ENCODE measurements at places on chromosomes 3 and 15.

DNA sequence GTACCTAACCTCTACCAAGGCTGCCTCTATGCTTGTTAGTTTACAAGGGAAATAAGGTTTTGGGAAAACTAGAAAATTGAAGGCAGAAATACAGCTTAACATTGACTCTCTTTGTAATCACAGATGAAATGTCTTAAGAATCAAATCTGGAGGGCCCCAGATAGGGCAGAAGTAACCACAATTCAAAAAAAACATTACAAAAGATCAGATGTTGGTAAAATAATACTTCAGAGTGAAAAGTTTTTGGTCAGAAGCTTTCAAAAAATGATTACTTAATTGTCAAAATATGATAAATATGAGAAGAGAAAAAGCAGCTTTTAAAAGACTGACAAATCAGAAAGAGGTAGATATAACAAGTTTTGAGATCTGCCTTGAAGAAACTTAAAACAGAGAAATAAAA, 425.1 kb upstream of the NECTIN3 start:
- no peak for DNase-seq

- DNase-seq = no peak
These were observed 1.5 kb upstream of the SPSB4 start for GRCh38 chr3:141049681-141050080.

GRCh38 chr3:120497336-120497735, 46.5 kb upstream of the FSTL1 start:
- peak; percentile 96 for DNase-seq

DNA sequence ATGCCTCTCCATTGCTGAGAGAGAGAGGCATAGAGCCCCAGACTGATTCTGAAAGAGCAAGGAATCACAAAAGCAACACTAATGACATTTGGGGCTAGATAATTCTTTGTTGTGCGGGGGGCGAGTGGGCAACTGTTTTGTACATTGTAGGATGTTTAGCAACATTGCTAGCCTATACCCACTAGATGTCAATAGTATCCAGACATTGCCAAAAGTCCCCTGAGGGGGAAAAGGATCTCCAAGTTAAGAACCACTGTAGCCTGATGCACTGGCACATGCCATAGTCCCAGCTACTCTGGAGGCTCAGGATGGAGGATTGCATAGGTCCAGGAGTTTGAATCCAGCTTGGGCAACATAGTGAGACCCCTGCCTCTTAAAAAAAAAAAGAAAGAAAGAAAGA, 22.8 kb upstream of the GOLM2 start:
- no peak for DNase-seq

GRCh38 chr15:28169366-28169765, 70.3 kb upstream of the OCA2 start:
- DNase-seq = no peak

GRCh38 chr15:41480396-41481140, 13.1 kb upstream of the ITPKA start:
- DNase-seq = no peak

GRCh38 chr3:152399374-152399773, 130.6 kb downstream of the MBNL1 start:
- no peak for DNase-seq

DNA sequence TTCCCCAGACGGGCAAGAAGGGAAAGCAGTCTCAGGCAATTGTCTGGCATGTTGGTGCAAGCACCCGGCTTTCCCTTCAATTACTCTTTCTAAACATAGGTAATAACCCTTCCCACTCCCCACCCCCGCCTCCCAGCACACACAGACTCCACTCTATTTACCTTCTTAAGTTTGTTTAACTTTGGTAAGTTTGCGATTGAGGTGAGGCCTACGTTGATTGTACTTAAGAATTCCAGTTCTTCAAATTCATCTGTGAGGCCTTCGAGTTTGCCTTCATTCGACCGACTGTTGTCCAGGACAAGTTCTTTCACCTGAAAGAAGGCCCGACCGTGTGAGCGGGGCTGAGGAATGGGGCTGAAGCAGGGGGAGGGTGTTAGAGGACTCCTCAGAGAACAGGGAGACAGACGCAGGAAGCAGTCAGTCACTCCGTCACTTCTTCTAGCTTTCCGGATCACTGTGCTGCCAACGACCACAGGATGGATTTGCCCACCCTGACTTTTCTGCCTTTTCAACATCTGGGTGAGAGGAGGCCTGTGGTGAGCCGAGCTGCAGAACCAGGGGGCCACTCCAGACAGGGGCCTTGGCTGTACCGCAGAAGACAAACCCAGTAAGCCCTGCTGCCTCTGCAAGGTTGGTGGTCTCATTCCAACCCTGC, 33.0 kb downstream of the ANP32A start:
- DNase-seq = no peak

GRCh38 chr3:73121669-73122331, 60.3 kb downstream of the EBLN2 start:
- DNase-seq = no peak

DNA sequence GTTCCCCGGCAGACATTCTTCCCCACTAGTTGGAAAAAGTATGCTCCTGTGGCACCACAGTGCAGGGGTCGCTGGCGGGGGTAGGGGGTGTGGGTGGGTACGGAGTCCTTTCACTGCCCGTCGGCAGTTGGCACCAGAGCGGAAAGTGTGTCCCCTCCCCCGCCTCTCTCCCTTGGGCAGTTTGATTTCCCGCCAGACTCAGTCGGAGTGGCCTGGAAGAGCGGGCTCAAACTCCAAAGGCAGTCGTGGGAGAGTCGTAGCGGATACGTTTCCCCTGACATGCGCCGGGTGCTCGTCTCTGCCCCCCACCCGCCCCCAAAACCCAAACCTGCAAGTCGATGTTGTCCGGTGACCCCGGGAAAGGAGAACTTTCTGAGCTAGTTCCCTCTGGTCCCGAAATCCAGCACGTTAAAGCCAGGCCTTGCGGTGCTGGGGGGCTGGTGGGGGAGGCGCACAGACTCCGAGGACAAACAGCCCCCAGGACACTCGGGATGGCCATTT, 4.4 kb upstream of the FOXB1 start:
- no peak for DNase-seq

GRCh38 chr3:16896820-16897219, 12.1 kb downstream of the PLCL2 start:
- DNase-seq = no peak

- DNase-seq = no peak
These were observed 111.7 kb upstream of the SMAD3 start for GRCh38 chr15:66953523-66954229.

DNA sequence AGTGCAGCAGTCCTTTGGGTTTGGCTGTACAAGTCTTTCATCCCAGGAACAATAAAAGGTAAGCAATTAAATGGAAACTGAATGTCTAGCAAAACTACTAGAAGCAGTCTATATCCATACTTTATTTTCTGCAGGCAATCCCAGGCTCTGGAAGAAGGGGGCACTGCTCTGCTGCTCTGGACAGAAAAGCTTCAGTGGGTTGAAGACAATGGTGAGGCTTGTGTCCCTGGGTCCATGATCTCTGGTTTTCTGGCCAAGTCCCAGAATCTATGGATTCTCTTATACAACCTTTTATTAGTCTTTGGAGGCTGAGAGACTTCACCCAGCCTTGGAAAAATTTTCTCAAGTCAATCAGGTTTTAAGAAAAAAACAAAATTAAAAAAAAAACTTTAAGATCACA, 35.6 kb downstream of the SCAP start:
- DNase-seq = no peak

GRCh38 chr3:28850186-28850585, 430.7 kb upstream of the RBMS3 start:
- DNase-seq = no peak

Data from stromal cell of bone marrow (primary cell).